Stimulated activated CD4-positive, alpha-beta T cell treated with anti-CD3 and anti-CD28 coated beads, TNF-alpha, amount 100 ng/mL, for 48 hours (primary cell): ENCODE measurements at places on chromosomes 16 and 17.

GRCh38 chr16:67169011-67169451 lies 1.3 kb upstream of the NOL3 start:
- DNase-seq, result no peak

GRCh38 chr17:72523491-72523890 lies 402.7 kb downstream of the SOX9 start:
- no peak for DNase-seq

GRCh38 chr17:79824234-79824633 lies 15.0 kb downstream of the CBX4 start:
- DNase-seq, result no peak

GRCh38 chr16:16145286-16145685 lies 78.0 kb downstream of the ABCC6 start:
- no peak for DNase-seq

- DNase-seq, result no peak
Measured at GRCh38 chr17:14297161-14297851, 3.6 kb upstream of the HS3ST3B1 start.

- no peak for DNase-seq
Measured at GRCh38 chr17:66584927-66585326, 250.0 kb upstream of the CACNG5 start.

DNA sequence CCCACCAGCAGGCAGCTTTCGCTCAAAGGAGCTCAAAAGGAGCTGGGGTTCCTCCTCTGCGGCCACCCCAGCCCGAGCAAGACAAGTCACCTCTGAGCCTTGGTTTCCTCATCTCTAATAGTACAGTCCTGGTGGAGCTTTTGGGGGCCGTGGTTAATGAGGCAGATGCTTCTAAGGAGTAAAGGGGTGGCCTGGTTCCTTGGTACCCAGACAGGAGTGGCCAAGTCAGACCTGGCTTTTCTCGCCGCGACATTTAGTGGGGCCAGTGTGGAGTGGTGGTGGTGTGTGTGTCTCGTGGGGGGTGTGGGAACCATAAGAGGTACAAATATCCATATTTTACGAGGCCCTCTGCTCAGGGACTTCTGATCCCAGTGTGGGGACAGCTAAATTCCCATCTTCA lies 6.7 kb downstream of the FOXF1 start:
- no peak for DNase-seq

DNA sequence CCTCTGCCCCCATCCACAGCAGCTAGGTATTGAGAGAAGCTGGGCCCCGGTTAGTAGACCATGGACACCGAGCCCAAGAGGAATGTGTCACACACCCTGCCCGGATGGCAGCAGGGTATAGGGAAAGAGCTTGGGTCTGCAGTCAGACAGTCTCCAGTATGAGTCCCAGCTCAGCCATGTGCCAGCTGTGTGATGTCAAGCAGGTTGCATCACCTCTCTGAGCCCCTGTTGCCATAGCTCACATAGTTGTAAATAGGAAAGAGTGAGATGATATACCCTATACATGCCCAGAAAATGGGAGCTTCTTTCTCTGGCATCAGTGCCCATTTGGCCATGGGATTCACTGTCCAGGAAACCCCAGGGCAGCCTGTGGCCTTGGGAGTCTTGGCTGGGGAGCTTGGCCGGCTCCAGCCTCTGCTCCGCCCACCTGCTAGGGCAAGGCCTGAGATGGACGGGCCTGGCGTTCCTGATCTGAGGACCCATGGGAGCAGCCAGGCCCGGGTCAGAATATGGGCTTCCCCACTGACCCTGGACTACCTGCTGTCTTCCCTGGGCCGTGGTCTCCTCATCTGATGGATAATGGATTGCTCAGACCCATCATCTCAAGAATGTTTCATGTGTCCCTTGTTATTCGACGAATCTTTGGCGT lies 13.2 kb downstream of the CD300LG start:
- no peak for DNase-seq
